Activated T-helper 9 cell treated with anti-CD3 and anti-CD28 coated beads, Interleukin-2, amount 50 U/mL, for 16 hours (primary cell): ENCODE measurements at places on chromosomes 1 and 21.

GRCh38 chr1:3024019-3024418, 2.8 kb downstream of the ACTRT2 start:
- DNase-seq = no peak

GRCh38 chr1:30675761-30676160, 47.6 kb downstream of the MATN1 start:
- DNase-seq = no peak

- no peak for DNase-seq
These were observed 142.9 kb upstream of the USP25 start for GRCh38 chr21:15586752-15587427.

- no peak for DNase-seq
These were observed 33.6 kb upstream of the GBP5 start for GRCh38 chr1:89306273-89306672.

DNA sequence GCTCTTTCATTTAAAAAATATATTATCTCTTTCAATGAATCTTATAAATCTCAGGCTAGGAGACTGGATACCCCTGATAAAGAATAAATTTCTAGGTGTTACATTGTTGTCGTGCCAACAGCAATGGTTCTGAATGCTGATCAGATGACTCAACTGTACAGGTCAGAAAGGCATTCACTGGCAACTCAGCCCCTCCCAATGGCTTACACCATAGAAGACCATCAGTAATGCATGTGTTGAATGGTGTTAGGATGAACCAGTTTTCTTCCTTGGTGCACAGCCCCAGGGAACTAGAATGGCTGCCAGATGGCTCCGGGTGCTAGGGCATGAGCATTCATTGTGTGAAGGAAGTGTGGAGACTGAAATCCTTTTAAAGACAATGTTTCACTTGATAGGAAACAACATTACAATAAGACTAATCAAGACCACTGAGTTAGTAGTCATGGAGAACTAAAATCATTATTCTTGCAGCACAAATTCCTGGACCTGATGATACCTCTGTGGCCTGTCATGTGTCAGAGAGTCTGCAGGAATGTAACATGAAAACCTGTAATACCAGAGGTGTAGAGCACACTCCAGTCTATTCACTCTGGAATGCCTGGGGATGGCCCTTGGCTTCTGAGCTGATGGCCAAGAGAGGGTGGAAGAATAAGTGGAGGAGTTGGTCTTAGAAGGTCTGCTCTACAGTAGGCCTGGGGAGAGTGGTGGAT, 187.7 kb upstream of the LMO4 start:
- DNase-seq = no peak

- DNase-seq = no peak
These were observed 169.9 kb upstream of the CACNA1E start for GRCh38 chr1:181313466-181313865.

GRCh38 chr1:36992139-36992943, 42.0 kb downstream of the GRIK3 start:
- DNase-seq = no peak

GRCh38 chr1:23576338-23577055, 17.2 kb upstream of the ID3 start:
- no peak for DNase-seq

- DNase-seq = no peak
These were observed 19.3 kb downstream of the CNTN2 start for GRCh38 chr1:205062319-205062718.

- no peak for DNase-seq
These were observed 24.0 kb upstream of the QSOX1 start for GRCh38 chr1:180130651-180131050.

DNA sequence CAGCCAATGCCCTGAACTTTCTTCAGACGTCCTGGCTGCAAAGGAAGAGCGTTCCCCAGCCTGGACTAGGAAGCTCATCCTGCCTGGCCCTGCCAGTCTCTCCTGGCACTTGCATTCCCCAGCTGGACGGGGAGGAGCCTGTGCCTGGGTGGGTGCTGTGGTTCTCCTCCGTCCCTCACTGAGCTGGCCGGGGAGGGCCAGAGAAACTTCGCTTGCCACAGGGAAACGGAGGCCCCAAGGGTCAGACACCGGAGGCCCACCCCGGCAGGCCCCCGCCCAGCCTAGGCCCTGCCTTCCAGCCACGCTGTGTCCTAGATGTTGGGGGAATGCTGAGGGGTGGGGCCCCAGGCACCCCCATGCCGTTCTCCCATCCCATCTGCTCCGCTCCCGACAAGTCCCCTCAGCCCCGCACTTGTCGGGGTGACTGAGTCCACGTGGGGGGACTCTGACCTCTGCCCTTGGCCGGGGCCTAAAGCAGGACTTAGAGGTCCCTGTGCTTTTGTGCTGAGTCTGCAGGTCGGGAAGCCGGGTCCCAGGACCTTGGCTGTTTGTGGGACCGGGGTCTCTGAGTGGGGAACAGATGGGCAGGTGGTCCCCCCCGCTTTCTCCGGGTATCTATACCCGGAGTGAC, 4.8 kb downstream of the FTCD start:
- DNase-seq = no peak

DNA sequence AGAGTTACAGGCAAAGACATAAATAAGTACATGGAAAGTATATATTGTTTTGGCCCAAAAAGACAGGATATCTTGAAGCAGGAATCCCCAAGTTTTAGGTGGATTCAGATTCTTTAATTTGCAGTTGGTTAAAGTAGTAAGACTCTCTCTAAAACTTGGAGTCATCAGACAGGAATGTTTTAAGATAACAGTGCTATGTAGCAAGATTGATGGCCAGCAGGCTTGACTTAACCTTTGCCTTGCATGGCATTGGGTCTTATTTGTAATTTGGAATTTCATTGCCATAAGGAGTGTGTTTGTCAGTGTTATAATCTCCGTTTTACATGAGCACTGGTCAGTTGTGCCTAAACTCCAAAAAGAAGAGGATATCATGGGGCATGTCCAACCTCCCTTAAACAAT, 727.6 kb upstream of the CHRM3 start:
- DNase-seq = no peak
